ENCODE measurements at places on chromosomes 16 and 17.
A peak's percentile ranks its signal among the peaks of the same experiment; 100 is the strongest.

- DNase-seq: no peak
Measured at GRCh38 chr17:77165577-77165976, 24.8 kb downstream of the SEC14L1 start.

GRCh38 chr17:58624751-58625150 lies 67.1 kb downstream of the TEX14 start:
- DNase-seq: no peak

- DNase-seq: no peak
Measured at GRCh38 chr17:5820721-5821456, 236.6 kb upstream of the NLRP1 start.

GRCh38 chr17:9273428-9274391 lies 252.4 kb downstream of the NTN1 start:
- DNase-seq: no peak

- no peak for DNase-seq
Measured at GRCh38 chr17:44216694-44217093, 2.8 kb downstream of the UBTF start.

GRCh38 chr17:80866050-80866793 lies 125.4 kb upstream of the CHMP6 start:
- peak; percentile 87 for DNase-seq

GRCh38 chr17:33416131-33416530 lies 123.0 kb upstream of the ASIC2 start:
- no peak for DNase-seq

DNA sequence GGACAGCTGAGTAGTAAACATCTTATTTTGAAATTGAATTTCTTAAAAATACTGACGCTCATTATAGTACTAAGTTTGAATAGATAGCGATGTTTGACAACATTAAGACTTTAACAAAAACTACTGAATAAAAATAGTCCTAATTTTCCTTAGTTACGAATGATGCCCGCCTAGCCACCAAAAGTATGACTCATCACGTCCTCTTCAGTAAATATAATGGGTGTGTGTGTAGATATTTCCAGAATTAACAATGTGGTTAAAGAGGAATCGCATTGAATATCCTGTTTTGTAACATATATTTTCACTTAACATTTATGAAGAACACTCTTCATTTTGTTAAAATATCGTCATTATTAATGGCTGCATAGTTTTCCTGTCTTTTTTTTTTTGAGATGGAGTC lies 187.6 kb downstream of the MYO1D start:
- DNase-seq: no peak

- no peak for DNase-seq
Measured at GRCh38 chr16:1940273-1941161, 2.5 kb downstream of the MSRB1 start.

- no peak for DNase-seq
Measured at GRCh38 chr17:45162025-45162687, 481 bp downstream of the HEXIM2 start.

DNA sequence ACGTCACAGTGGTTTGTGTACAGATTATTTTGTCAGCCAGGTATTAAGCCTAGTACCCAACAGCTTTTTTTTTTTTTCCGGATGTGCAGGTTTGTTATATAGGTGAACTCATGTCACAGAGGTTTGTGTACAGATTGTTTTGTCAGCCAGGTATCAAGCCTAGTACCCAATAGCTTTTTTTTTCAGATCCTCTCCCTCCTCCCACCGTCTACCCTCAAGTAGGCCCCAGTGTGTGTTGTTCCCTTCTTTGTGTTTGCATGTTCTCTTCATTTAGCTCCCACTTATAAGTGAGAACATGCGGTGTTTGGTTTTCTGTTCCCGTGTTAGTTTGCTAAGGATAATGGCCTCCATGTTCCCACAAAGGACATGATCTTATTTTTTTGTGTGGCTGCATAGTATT lies 19.9 kb downstream of the RPTOR start:
- DNase-seq: no peak

DNA sequence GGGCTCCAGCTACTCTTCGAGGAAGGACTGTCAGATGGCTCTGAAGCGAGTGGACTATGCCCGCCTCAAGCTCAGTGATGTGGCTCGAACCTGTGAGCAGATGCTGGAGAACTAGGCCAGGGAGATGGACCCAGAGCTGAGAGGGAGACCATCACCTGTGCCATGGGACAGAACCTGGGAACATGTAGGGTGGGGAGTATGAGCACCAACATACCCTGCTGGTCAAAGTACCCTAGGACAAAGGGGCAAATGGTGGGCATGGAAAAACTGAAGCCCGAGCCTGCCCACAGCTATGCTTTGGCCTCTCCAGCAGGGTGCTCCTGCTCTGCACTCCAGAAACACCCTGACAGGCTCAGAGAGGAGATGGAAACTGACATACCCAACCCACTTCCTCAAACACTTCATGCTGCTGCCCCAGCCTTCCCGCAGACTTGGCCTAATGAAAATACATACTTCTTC lies 1.9 kb downstream of the MED11 start:
- no peak for DNase-seq

GRCh38 chr16:26643519-26643918 lies 423.2 kb upstream of the C16orf82 start:
- no peak for DNase-seq

DNA sequence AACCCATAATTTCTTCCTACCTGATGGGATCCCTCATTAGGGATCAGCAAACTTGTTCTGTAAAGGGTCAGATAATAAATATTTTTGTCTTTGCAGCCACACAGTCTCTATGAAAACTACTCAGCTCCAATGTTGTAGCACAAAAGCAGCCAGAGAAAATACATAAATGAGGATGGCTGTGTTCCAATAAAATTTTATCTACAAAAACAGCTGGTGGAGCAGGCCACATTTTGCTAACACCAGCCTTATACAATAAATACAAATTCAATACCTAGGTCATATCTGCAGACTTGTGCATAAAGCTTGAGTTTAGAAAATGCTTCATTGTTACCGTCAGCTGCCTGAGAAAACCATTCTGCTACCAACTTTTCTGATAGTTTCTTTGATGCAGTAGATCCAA lies 38.4 kb upstream of the INTS2 start:
- DNase-seq: no peak

DNA sequence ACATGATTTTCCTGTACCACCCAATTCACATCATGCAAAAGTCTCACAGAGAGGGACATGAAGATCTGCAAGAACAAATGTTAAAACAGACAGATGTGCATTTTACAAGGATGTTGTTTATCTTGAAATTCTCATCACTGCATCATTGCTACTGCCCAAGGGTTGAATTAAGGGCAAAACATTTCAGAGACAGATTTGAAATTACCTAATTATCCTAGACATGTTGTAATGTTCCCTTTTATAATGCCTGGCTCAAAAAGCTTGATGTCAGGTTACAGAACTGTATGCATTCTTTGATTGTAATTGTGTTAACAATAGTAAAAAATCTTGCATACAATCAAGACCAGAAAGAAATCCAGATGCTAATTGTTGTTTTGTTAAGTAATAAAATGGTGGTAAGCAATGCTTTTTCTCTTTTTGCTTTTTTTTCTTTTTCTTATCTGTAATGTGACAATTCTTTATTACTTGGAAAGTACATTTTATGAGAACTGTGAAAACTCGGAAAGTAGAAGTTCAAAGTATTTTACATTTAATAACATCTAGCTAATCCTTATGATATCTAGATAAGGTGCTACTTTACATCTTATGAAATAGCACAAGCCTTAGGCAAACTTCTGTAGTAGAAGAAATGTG lies 3.6 kb upstream of the DUSP14 start:
- no peak for DNase-seq

- DNase-seq: no peak
Measured at GRCh38 chr17:58492238-58493121, 4.3 kb upstream of the HSF5 start.

- DNase-seq: no peak
Measured at GRCh38 chr17:4179071-4179470, 36.1 kb downstream of the CYB5D2 start.

DNA sequence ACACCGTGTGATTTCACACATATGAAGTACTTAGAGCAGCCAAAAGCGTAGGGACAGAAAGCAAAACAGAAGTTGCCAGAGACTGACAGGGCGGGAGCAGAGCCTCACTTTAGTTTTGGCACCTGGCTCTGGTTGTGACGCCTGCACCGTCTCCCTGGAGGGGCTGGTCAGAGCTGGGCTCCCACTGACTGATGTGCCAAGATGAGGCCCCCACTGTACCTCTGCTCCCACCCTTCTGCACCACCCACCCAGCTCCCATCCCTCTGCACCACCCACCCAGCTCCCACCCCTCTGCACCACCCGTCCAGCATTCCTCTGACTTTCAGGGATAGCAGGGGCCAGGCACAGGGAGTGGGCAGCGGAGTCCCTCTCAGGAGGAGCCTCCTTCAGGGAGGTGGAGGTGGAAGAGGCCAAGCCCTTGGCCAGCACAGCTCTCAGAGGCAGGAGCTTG lies 3.2 kb upstream of the PRSS21 start:
- DNase-seq: no peak

DNA sequence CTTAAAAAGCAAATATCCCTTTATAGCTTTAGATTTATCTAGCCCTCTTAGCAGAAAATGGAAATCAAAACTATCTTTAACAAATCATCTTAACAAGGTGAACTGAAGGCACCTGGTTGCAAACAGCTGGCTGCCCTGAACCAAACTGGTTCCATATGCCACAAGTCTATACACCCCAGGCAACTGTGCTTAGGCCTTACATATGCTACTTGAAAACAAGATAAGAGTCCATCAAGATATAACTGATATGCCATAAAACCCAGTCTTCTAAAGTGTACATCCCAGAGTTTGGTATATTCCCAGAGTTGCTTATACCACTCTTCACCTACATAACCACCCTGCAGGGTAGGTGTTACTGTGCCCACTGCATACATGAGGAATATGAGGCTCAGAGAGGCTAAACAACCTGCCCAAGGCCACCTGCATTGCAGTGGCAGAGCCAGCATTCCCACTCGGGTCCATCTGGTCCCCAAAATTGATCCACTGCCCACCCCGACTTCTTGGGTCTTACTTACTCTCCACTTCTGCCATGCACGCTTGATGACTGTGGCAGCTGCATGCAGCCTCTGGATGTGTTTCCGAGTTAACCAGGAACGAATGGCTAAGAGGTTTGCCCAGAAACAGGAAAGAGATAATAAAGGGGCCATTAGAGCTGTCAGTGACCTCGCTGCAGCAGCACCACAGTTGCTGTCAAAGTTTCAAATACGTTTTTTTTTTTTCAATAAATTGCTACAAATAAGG lies 12.2 kb downstream of the ZNHIT3 start:
- DNase-seq: no peak

DNA sequence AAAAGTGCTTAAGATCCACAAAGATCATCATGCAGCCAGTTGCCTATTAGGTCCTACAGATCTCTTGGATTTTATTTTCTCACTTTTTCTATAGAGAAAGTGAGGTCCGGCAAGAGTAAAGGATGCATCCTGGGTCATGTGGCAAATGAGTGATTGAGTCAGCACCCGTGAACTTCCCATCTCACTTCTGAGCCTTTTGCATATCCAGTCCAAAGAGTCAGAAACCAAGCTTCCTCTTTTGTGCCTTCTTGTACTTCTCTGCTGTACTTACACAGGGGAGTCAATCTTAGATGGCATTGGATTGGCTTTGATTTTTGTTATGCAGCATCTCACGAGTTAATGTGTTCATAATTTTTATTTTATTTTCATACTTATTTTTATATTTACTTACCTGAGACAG lies 114.2 kb upstream of the IRX5 start:
- DNase-seq: no peak

DNA sequence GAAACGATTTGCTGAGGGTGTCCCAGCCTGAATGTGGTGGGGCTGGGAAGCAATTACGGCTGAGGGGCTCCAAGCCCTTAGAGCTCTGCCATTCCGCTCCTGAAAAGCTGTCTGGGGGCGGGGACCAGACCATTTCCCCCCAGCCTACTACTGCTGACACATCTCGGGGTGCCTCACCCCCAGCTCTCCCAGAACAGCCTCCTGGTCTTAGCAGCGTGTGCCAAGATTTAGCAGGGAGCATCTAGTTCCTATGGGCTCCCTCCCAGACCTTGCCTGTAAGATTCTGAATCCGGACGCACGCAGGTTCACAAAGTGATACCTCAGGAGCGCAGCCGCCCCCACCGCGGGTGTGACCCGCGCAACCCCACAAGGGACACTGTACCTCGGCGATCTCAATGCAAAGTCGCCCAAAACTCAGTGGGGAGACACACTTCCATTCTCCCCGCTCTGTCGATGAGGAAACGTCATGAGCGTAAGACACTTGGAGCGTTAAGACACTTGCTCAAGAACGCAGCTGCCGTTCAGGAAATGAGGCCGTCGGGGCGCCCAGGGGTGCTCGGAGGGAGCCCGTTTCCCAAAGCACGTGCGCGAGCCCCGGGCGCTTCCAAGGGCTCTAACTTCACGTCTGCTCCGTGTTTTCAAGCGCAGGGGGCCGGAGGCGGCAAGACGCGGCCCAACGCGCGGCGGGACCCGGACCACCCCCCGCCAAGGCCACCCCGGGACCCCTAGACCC lies 629 bp downstream of the GEMIN4 start:
- DNase-seq: peak; percentile 30

GRCh38 chr16:1708768-1709180 lies 2.8 kb downstream of the MAPK8IP3 start:
- peak; percentile 86 for DNase-seq

GRCh38 chr16:27214084-27214961 lies 11.0 kb downstream of the KDM8 start:
- DNase-seq: no peak

DNA sequence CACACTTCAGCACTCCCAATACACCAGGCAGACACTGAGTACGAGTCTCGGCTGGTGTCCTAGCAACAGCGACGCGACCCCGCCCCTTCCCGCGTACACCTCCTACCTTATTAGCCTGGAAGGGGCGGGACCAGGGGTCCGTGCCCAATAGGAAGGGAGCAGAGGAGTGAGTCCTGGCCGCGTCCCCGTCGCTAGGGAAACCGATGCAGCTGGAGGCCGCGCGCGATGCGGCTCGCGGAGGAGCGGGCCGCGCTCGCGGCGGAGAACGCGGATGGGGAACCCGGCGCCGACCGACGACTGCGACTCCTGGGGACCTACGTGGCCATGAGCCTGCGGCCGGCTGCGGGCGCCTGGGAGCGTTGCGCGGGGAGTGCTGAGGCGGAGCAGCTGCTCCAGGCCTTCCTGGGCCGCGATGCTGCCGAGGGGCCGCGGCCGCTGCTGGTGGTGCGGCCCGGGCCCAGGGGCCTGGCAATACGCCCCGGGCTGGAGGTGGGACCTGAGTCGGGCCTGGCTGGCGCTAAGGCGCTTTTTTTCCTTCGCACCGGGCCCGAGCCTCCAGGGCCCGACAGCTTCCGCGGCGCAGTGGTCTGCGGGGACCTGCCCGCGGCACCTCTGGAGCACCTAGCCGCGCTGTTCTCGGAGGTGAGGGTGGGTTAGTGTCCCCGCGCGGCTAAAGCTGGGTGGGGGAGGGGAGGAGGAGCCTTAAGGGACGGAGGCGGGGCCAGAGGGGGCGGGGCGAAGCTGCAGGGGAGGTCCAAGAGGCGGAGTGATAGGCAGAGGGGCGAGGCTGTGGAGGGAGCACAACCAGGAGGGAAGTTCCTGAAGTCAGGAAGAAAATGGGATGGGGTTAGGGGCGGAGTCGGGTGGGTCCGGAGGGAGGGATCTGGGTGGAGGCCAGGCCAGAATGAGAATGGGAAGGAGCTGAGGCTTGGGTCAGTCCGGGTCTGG lies at the start of gene DNAH9:
TSS of gene DNAH9 (plus strand) at position 197 of the 948 bp plus-strand sequence. CDS start at position 226, 29 bp downstream.
- DNase-seq: peak; percentile 98

Measured in WERI-Rb-1 (cell line).